ENCODE measurements at places on chromosomes 16 and 17. TPM values are rescaled to one million over a fixed set of nuclear protein-coding genes. Genes with fewer than 3 reads are reported as not detected.
A peak's percentile ranks its signal among the peaks of the same experiment; 100 is the strongest.

DNA sequence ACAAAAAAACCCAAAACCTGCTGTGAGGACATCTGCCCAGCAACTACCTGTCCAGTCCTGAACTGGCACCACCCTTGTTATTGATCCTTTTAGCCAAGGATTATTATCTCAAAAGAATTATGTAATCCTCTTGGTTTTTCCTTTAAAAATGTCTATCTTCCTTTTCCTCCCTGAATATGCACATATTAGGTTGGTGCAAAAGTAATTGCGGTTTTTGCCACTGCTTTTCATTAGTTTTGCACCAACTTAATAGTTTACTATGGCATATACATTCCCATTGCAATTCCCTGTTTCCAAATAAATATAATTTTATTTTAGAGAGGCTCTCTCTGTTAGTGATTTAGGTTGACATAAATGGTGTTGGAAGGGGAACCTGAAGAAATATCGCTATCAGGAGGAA lies 51.3 kb downstream of the MPHOSPH6 start:
- no peaks in the 10 kb centered on the region for H3K4me1 ChIP-seq
- DNase-seq, result no peak
- no peaks in the 10 kb centered on the region for H3K27me3 ChIP-seq
- no peak overlapping the region for H3K27ac ChIP-seq

- no peak overlapping the region for H3K27ac ChIP-seq
- no peak for DNase-seq
- H3K4me3 ChIP-seq, result no peak overlapping the region
- no peaks in the 10 kb centered on the region for H3K36me3 ChIP-seq
Observed at GRCh38 chr17:27438348-27438998, 17.8 kb upstream of the KSR1 start.

DNA sequence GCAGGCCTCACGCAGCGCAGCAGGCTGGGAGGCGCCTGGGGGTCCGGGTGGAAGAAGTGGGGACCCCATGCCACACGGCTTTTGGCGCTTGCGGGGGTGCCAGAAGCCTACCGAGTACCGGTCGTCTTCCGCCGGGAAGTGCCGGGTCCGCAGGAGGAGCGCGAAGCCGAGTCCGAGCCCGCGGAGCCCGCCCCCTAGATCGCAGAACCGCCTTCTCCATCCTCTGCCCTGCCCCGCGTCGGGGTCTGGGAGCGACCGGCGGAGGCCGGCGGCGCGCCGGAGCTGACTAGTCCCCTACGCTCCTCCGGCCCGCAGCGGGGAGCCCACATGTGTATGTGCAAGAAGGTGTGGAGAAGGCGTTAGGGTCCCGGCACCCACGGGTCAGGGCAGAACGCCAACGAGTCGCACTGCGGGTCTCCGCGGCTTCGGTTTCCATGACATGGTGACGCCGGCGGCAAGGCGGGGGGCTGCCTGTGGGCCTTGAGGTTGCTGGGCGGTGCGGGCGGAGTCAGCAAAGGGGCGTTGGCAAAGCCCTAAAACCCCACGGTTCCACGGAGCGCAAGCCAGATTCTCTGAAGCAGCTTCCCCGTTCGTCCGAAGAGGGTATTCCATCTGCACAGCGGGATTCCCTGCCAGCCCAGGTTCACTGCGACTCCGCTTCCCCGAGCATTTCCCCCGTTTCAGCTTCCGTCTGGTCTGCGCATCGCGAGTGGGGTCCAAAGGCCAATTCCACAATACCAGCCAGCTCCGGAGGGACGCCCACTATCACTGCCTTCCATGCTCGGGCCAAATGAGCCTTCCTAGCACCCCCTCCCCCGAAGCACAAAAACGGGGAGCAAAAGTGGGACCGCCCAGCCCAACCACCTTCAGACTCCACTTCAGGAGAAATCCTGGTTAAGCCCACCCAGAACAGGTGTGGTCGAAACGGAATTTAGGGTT lies 2.3 kb upstream of the LHX1 start:
- H3K4me1 ChIP-seq, result peaks cover 78% of the 10 kb centered on the region
- no peak overlapping the region for H3K4me3 ChIP-seq
- peak; percentile 66 for DNase-seq
- H3K36me3 ChIP-seq, result no peaks in the 10 kb centered on the region
- H3K27me3 ChIP-seq, result peaks cover 99% of the 10 kb centered on the region

DNA sequence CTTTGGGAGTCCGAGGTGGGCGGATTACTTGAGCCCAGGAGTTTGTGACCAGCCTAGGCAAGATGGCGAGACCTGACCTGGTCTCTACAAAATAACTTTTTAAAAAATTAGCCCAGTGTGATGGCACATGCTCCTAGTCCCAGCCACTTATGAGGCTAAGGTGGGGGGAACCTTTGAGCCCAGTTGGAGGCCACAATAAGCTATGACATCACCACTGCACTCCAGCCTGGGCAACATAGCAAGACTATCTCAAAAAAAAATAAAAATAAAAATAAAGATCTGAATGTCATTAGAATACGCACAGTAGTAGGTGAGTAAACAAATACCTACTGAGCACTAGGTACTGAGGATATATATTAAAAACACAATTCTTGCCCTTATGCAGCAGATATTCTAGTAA lies 3.1 kb downstream of the SIAH1 start:
- no peak overlapping the region for H3K27ac ChIP-seq
- no peaks in the 10 kb centered on the region for H3K36me3 ChIP-seq
- peaks cover 26% of the 10 kb centered on the region for H3K4me1 ChIP-seq
- H3K27me3 ChIP-seq, result no peaks in the 10 kb centered on the region
- no peak overlapping the region for H3K4me3 ChIP-seq
- no peak for DNase-seq

- H3K4me3 ChIP-seq, result peak overlapping the region; percentile 87
- DNase-seq, result peak; percentile 14
- H3K4me1 ChIP-seq, result peaks cover 41% of the 10 kb centered on the region
- H3K27me3 ChIP-seq, result no peaks in the 10 kb centered on the region
Observed at GRCh38 chr16:24540602-24541210, 1.3 kb downstream of the RBBP6 start.

DNA sequence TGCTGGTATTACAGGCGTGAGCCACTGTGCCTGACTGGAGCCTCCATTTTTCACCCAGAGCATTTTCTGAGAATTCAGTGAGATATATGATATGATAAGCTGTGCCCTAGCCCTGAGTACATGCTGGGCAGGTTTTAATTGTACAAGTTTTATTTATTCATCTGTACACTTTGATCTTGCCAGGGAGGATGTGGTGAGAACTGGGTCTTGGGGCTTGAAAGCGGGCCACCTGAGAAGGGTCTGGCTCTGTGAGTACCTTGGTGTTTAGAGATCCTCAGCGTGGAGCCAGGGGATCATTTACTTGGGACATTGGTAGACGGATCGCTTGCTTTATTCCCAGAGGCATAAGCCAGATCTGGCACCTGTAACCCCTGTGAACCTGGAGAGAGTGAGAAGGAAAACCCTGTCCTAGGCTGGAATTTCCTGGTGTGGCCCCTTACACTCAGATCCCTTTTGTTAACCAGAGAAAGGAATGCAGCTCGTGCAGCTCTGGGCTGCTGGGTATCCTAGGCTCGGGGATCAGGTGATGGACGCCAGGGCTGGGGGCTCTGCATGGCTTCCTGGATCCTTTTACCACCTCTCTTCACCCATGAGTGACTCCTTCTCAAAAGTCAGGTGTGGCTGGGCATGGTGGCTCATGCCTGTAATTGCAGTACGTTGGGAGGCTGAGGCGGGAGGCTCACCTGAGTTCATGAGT lies 91.9 kb downstream of the ABCC1 start:
- no peak overlapping the region for H3K27ac ChIP-seq
- DNase-seq, result no peak
- peaks cover 11% of the 10 kb centered on the region for H3K4me1 ChIP-seq
- no peaks in the 10 kb centered on the region for H3K27me3 ChIP-seq

GRCh38 chr17:35286120-35286781 lies 43.4 kb downstream of the SLFN5 start:
- DNase-seq, result no peak
- H3K27me3 ChIP-seq, result no peaks in the 10 kb centered on the region
- H3K4me3 ChIP-seq, result no peak overlapping the region
- H3K27ac ChIP-seq, result no peak overlapping the region

DNA sequence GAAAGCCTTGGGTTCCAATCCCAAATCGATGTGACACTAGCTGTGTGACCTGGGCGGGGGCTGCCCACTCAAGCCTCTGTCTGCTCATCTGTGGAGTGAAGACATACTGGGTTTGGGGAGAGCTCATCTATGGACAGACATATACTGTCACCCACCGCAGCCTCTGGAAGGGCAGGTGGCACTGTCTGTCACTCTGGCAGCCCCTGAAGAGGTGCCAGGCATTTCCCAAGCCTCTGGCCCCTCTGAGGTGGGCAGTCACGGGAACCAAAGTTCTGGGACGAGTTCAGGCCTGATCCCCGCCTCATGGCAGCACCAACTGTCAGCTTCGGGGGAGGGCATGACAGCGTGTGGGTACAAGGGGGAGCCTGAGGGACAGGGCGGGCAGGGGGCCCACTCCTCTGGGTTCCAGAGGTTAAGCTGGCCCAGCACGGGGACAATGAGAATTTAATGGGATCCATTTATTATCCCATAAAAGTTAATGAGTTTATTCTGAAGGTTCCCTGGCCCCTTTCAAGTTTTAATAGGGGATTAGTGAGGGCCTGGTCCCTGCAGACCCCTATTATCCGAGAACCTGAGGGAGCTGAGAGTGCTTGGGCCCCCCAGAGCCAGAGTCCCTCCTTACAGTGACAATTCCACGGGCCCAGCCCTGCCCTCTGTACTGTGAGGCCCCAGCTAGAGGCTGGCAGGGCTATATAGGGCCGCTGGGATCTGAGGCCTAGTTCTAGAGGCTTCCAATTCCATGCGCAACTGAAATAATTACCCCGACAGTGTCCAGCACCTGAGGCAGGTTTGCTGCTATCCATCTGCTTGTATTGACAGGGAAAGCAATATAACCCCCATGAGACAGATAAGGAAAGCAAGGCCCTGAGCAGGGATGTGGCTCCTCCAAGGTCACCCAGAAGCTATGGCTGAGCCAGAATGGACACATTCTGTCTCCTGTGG lies 18.8 kb downstream of the SEZ6 start:
- no peak overlapping the region for H3K27ac ChIP-seq
- H3K4me3 ChIP-seq, result no peak overlapping the region
- H3K27me3 ChIP-seq, result no peaks in the 10 kb centered on the region
- H3K4me1 ChIP-seq, result peaks cover 19% of the 10 kb centered on the region
- H3K36me3 ChIP-seq, result no peaks in the 10 kb centered on the region

DNA sequence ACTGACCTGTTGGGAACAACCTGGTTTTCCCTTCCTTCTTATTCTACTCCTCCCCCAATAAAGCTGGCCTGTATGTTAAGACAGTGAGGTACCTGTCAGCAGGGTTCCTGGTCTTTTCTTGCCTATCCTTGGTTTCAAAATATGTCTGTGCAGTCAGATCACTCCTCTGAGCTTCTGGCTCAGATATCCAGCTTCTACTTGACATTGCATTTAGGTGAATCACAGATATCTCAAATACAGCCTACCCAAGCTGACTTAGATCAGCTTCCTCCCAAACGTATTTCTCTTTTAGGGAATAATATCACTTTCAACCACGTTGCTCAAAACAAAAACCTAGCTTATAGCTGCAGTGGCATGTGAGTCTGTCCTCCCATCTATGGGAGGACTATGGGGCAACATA lies 48.7 kb downstream of the TEX14 start:
- H3K36me3 ChIP-seq, result no peaks in the 10 kb centered on the region
- H3K27ac ChIP-seq, result no peak overlapping the region
- no peak overlapping the region for H3K4me3 ChIP-seq
- no peak for DNase-seq

- no peaks in the 10 kb centered on the region for H3K36me3 ChIP-seq
- H3K27me3 ChIP-seq, result no peaks in the 10 kb centered on the region
- no peak overlapping the region for H3K4me3 ChIP-seq
- H3K4me1 ChIP-seq, result peaks cover 13% of the 10 kb centered on the region
- H3K27ac ChIP-seq, result no peak overlapping the region
Observed at GRCh38 chr17:58313815-58314705, 14.5 kb downstream of the TSPOAP1 start.

DNA sequence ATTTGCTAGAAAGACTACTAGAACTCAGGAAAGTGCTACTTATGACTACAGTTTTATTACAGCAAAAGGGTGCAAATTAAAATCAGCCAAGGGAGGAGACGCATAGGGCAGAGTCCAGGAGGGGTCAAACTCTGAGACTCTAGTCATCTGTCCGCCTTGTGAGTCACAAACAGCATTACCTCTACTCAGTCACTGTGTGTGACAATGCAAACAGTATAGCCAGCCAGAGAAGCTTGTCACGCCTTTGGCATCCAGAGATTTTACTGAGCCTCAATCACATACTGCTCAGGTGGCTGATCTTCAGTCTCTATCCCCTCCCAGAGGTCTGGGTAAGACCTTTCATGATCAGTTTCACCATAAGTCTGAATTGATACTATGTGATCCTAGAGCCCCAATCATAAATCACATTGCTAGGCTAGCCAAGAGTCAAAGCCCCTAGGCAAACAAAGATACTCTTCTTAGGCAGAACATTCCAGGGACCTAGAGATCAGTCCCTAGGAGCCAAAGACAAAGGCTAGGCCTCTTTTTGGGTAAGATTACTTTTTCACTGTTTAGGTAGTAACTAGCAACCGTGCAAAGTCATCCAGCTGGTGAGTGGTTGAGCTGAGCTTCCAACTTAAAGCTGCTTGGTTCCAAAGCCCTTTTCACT lies 48.8 kb upstream of the CLEC19A start:
- no peak for DNase-seq
- H3K4me1 ChIP-seq, result no peaks in the 10 kb centered on the region
- no peaks in the 10 kb centered on the region for H3K27me3 ChIP-seq
- no peak overlapping the region for H3K4me3 ChIP-seq
- H3K36me3 ChIP-seq, result no peaks in the 10 kb centered on the region

GRCh38 chr16:54402270-54402669 lies 115.7 kb upstream of the IRX3 start:
- no peaks in the 10 kb centered on the region for H3K36me3 ChIP-seq
- no peak for DNase-seq
- H3K4me1 ChIP-seq, result no peaks in the 10 kb centered on the region
- no peak overlapping the region for H3K4me3 ChIP-seq
- H3K27ac ChIP-seq, result no peak overlapping the region

- H3K4me1 ChIP-seq, result no peaks in the 10 kb centered on the region
- H3K27ac ChIP-seq, result no peak overlapping the region
- H3K27me3 ChIP-seq, result peaks cover 6% of the 10 kb centered on the region
- no peak for DNase-seq
Observed at GRCh38 chr16:10584981-10585438, 4.6 kb upstream of the EMP2 start.

GRCh38 chr16:78894886-78895285 lies 705.7 kb downstream of the MAF start:
- no peak for DNase-seq
- H3K4me1 ChIP-seq, result peaks cover 19% of the 10 kb centered on the region
- H3K36me3 ChIP-seq, result no peaks in the 10 kb centered on the region
- H3K27ac ChIP-seq, result peak overlapping the region; percentile 62

PYY gene
- not detected for total RNA-seq

RAB37 gene
- total RNA-seq, result 5.8 TPM

CACNG4 gene
- total RNA-seq, result not detected

MT4 gene
- total RNA-seq, result not detected

NPIPA5 gene
- total RNA-seq, result 16.7 TPM

ERI2 gene
- total RNA-seq, result 22.2 TPM

FBXO39 gene
- not detected for total RNA-seq

EPX gene
- total RNA-seq, result not detected

All from CD8-positive, alpha-beta memory T cell (primary cell).